ENCODE measurements at places on chromosomes 7 and 10. TPM values are rescaled to one million over a fixed set of nuclear protein-coding genes. Genes with fewer than 3 reads are reported as not detected.

TDRD1 gene
- total RNA-seq: not detected

MTERF1 gene
- total RNA-seq: 9.8 TPM

DNA sequence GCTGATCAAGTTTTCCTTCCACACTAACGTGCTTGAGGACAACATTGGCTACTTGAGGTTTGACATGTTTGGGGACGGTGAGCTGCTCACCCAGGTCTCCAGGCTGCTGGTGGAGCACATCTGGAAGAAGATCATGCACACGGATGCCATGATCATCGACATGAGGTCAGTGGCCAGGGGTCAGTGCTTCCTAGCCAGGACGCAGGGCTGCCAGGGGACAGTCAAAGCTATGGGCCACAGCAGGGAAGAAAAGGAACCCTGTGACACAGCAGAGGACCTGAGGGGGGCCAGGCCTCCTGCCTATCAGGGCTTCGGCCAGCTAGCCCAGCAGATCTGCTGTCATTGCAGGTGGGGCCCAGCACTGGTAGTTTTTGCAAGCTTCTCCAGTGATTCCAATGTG is 5.2 kb downstream of the RBP3 start:
- H3K4me1 ChIP-seq: no peaks in the 10 kb centered on the region
- H3K36me3 ChIP-seq: no peaks in the 10 kb centered on the region
- no peak for DNase-seq
- no peak overlapping the region for H3K27ac ChIP-seq
- H3K27me3 ChIP-seq: no peaks in the 10 kb centered on the region

DNA sequence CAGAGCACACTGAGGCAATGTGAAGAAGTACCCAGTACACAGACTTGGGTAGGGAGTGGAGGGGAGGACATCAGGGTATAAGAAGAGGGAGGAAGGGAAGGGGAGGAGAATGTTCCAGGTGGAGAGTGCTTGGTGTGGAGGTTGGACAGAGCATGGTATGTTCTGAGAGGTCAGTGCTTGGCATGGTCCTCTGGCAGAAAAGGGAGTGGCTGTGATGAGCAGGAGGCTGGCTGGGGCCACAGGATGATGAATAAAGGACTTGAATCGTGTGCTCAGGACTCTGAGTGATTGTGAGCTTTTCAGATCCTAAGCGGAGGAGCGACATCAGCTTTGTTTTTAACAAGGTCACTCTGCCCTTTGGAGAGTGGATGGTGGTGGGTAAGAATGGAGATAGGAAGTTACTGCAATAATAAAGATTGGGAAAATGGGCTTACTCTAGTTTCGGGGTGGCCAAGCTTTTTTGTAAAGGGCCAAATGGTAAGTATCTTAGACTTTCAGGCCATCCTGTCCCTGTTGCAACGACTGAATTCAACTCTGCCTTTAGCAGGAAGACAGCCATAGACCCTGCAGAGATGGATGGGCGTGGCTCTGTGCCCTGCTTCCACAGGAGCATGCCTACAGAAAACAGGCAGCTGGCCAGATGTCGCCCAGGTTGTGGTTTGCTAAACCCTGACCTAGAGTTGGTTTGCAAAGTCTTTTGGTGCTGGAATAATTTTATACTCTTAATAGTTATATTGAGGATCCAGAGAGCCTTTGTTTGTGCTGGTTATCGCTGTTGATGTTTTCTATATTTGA is 8.4 kb downstream of the PPP2R2D start:
- H3K27ac ChIP-seq: no peak overlapping the region
- H3K4me1 ChIP-seq: peaks cover 2% of the 10 kb centered on the region
- no peaks in the 10 kb centered on the region for H3K27me3 ChIP-seq
- no peak for DNase-seq

DNA sequence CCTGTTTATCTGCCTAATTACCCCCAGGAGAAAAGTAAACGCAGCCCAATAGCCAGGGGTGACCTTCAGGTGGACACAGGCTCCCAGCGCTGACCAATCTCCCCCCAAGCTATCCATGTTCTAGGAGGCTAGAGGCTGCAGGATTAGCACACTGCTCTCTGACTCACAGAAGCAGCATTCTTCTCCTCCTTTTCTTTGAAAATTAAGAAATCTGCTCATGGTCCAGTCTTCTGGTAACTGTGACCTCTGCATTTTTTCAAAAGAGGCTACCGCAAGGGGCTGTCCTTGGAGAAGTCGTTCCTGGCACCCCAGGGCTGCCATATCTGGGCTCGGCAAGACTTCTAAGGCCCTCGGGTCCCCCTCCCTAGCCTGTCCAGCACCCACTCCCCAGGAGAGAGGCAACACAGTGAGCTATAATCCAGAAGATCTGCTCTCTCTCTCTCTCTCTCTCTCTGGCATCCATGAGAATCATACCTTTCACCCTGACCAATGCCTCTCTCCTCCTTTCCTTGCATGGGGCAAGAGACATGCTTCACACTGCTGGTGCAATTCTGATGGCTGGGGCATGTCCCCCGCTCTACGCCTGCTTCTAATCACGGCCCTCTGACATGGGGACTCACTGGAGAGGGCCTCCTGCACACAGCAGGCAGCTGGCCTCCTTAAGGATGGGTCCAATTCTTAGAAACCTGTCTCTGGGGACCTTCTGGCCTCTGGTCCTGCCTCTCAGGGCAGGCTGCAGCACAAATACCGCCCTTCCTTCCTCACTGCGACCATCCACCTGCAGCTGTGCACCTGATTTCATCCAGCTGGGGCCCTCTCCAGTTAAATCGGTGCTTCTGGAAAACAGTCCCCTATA is 27.3 kb downstream of the ANXA11 start:
- no peaks in the 10 kb centered on the region for H3K27me3 ChIP-seq
- peaks cover 15% of the 10 kb centered on the region for H3K36me3 ChIP-seq
- no peak overlapping the region for H3K4me3 ChIP-seq
- DNase-seq: peak; percentile 58
- H3K27ac ChIP-seq: peak overlapping the region; percentile 1
- peaks cover 21% of the 10 kb centered on the region for H3K4me1 ChIP-seq

DNA sequence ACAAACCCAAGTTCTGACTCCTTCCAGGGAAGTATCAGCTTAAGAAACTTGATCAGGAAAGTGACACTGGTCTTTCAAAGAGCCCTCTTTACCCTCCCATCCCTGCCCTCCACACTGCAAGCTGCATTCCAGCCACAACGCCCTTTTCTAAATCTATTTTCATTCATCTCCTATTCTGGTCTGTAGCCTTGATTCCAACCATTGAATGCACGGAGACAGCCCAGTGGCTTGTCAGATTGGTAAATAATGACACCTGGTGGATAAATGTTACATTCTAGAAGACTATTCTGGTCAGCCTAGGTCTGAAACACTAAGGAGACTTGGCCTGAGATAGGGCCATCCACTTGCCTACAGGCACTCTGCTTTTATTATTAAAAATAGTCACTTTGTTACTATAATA is 20.9 kb downstream of the MORN4 start:
- DNase-seq: peak; percentile 46
- H3K4me3 ChIP-seq: no peak overlapping the region
- no peaks in the 10 kb centered on the region for H3K36me3 ChIP-seq
- H3K27ac ChIP-seq: no peak overlapping the region
- no peaks in the 10 kb centered on the region for H3K4me1 ChIP-seq
- no peaks in the 10 kb centered on the region for H3K27me3 ChIP-seq

GRCh38 chr7:70734411-70734810 is 397.5 kb upstream of the GALNT17 start:
- no peak overlapping the region for H3K4me3 ChIP-seq
- no peak overlapping the region for H3K27ac ChIP-seq
- no peaks in the 10 kb centered on the region for H3K36me3 ChIP-seq
- peak; percentile 49 for DNase-seq

DNA sequence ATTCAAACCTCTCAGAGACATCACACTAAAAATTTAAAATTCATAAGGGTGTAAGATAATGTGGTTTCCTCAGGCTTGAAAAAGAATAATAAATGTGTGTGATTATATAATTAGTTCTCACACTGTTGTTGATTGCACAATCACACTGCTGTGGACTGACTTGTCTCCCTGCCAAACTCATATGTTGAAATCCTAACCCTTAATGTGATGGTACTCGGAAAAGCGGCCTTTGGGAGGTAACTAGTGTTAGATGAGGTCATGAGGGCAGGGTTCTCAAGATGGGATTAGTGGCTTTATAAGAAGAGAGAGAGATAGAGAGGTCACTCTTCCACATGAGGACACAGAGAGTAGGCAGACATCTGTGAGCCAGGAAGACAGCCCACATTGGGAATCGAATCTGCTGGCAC is 128.5 kb upstream of the COL1A2 start:
- no peak overlapping the region for H3K27ac ChIP-seq
- H3K36me3 ChIP-seq: no peaks in the 10 kb centered on the region
- H3K4me1 ChIP-seq: peaks cover 3% of the 10 kb centered on the region
- DNase-seq: peak; percentile 26
- no peaks in the 10 kb centered on the region for H3K27me3 ChIP-seq

GRCh38 chr10:132918617-132919373 is 23.6 kb downstream of the CFAP46 start:
- no peaks in the 10 kb centered on the region for H3K36me3 ChIP-seq
- H3K27me3 ChIP-seq: no peaks in the 10 kb centered on the region
- no peaks in the 10 kb centered on the region for H3K4me1 ChIP-seq
- H3K4me3 ChIP-seq: no peak overlapping the region
- H3K27ac ChIP-seq: no peak overlapping the region
- DNase-seq: no peak

DNA sequence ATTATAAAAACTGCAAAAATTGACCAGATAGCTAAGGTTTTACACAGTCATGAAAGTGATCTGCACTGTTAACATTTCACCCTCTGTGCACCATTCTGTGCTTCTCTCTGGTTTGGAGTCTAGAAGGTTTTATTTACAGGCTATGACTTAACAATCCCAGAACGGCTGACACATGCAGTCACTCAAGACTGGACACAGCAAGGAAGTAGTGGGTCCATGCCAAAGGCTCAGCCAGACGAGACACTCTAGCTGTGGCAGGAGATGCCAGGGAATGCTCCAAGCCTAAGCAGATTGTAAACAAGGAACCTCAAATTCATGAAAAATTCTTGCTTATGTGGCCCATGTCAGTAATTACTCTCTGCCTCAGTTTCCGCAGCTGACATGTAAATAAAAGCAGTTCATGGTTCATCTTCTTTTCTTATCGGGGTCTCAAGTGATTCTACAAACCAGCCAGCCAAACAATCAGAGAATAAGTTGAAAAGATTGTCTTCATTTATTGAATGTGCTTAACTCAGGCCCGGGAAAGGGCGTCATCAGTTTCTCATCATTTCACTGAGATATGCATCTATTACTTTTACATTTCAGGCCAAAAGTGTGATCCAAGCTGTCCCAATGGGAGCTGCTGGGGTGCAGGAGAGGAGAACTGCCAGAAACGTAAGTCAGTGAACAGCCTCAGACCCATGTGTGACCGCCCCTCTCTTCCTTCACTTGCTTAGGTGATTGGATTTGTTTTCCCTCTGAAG is 132.1 kb downstream of the EGFR start:
- H3K4me3 ChIP-seq: no peak overlapping the region
- peaks cover 2% of the 10 kb centered on the region for H3K4me1 ChIP-seq
- H3K27me3 ChIP-seq: no peaks in the 10 kb centered on the region
- no peak overlapping the region for H3K27ac ChIP-seq

GRCh38 chr10:43354879-43355380 is 16.5 kb upstream of the FXYD4 start:
- H3K4me3 ChIP-seq: no peak overlapping the region
- no peak for DNase-seq
- no peaks in the 10 kb centered on the region for H3K36me3 ChIP-seq
- no peaks in the 10 kb centered on the region for H3K4me1 ChIP-seq
- no peak overlapping the region for H3K27ac ChIP-seq

GRCh38 chr10:83274088-83274487 is 865.2 kb upstream of the GHITM start:
- H3K36me3 ChIP-seq: no peaks in the 10 kb centered on the region
- no peaks in the 10 kb centered on the region for H3K27me3 ChIP-seq
- DNase-seq: peak; percentile 9
